ENCODE measurements at places on chromosomes 13 and 19.

DNA sequence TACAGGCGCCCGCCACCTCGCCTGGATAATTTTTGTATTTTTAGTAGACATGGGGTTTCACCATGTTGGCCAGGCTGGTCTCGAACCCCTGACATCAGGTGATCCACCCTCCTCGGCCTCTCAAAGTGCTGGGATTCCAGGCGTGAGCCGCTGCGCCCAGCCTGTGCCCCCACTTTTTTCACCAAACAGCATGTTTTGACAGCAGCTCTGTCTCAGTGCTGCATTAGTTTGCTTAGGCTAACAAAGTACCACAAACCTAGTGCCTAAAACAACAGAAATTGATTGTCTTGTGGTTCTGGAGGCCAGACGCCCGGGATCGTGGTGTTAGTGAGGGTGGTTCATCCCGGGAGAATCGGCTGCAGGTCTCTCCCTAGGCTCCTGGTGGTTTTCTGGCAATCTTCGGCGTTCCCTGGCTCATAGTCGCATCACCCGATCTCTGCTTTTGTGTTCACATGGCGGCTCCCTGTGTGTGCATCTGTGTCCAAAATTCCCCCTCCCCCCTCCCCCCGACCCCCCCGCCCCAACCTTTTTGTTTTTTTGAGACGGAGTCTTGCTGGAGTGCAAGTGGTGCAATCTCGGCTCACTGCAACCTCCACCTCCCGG is 30.0 kb downstream of the MYH14 start:
- DNase-seq: no peak

- DNase-seq: peak; percentile 68
Measured at GRCh38 chr19:6476155-6476895, 5.3 kb downstream of the DENND1C start.

GRCh38 chr13:99501848-99502301 is 603 bp downstream of the TM9SF2 start:
- peak; percentile 82 for DNase-seq

- DNase-seq: no peak
Measured at GRCh38 chr13:40231751-40232150, 434.7 kb downstream of the FOXO1 start.

- DNase-seq: no peak
Measured at GRCh38 chr13:46296921-46297320, 85.2 kb downstream of the LRRC63 start.

DNA sequence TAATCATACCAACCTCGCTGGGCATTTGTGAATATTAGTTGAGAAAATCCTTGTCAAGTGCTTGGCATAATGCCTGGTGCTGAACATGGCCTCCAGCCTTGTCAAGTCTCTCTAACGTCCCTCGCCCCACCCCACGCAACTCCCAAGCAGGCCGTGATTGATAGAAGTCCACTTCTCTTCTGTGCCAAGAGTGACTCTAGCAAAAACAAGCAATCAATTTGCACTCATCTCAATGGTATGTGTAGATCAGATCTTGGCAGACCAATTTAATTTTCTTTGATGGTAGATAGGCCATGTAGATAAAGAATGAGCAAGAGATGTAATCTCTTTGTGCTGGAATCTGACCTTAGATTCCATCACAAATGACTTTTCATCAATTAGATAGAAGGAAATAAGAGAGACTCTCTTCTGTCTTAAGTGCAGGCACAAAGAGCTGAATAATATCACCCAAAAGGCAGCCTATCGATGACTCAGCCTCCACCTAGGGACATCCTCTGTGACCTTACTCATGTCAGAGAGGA is 31.0 kb upstream of the KATNAL1 start:
- no peak for DNase-seq
